ENCODE measurements at places on chromosomes 7 and 10. TPM values are rescaled to one million over a fixed set of nuclear protein-coding genes. Genes with fewer than 3 reads are reported as not detected.

- peak; percentile 86 for DNase-seq
Measured at GRCh38 chr7:153641199-153641598, 411.0 kb upstream of the DPP6 start.

- no peak for DNase-seq
Measured at GRCh38 chr7:157003445-157003755, 7.1 kb downstream of the MNX1 start.

GRCh38 chr10:113214331-113214730 is 264.3 kb downstream of the TCF7L2 start:
- no peak for DNase-seq

- no peak for DNase-seq
Measured at GRCh38 chr7:135447748-135448147, 62.2 kb downstream of the CNOT4 start.

DNA sequence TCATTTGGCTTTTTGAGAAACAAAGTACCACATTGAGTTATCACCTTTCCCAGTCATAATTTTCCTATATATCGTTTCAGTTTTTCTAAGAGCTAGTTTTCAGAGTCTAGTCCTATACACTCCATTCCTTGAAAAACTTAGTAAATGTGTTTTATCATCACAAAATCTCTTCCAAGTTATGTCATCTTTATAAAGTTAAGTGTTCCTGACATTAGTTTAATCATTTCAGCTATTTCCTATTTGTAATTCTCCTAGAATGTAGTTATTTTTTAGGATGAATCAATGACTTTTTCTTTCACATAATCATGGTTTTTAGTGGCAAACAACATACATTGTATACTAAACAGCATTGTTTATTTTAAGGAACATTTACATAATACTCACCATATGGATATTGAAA is 191.7 kb upstream of the BET1 start:
- no peak for DNase-seq

ZSWIM8 gene
- polyA plus RNA-seq, result 64.8 TPM

- no peak for DNase-seq
Measured at GRCh38 chr7:102425639-102426267, 7.6 kb upstream of the ORAI2 start.

All from sigmoid colon (tissue), 7 donors.